Stimulated activated CD8-positive, alpha-beta memory T cell treated with anti-CD3 and anti-CD28 coated beads, Interleukin-15, amount 100 ng/mL, for 4 hours (primary cell): ENCODE measurements at places on chromosomes 7 and 10.

DNA sequence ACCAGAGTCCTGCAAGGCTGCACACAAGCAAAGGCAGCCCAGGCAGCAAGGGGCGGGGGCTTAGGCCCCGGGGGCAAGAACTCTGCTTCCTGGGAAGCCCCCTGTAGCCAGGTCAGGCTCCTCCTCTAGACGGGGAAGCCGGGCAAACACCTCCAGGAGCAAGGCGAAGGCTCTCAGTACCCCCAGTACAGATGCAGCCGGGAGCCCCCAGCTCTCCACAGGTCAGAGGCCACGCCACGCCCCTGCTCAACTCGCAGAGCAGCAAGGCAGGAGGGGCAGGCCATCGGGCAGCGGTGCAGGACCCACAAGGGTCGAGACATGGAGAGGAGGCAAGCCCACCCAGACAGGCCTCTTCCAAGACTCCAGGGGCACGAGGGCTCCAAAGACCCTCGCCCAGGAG is 108.8 kb downstream of the MAD1L1 start:
- no peak for DNase-seq

GRCh38 chr7:150399421-150400007 is 20.4 kb downstream of the ZNF775 start:
- no peak for DNase-seq

- DNase-seq: no peak
These were observed 114.0 kb upstream of the CNTNAP2 start for GRCh38 chr7:146002431-146003078.

GRCh38 chr7:129227646-129228578 is 3.1 kb downstream of the AHCYL2 start:
- DNase-seq: no peak

DNA sequence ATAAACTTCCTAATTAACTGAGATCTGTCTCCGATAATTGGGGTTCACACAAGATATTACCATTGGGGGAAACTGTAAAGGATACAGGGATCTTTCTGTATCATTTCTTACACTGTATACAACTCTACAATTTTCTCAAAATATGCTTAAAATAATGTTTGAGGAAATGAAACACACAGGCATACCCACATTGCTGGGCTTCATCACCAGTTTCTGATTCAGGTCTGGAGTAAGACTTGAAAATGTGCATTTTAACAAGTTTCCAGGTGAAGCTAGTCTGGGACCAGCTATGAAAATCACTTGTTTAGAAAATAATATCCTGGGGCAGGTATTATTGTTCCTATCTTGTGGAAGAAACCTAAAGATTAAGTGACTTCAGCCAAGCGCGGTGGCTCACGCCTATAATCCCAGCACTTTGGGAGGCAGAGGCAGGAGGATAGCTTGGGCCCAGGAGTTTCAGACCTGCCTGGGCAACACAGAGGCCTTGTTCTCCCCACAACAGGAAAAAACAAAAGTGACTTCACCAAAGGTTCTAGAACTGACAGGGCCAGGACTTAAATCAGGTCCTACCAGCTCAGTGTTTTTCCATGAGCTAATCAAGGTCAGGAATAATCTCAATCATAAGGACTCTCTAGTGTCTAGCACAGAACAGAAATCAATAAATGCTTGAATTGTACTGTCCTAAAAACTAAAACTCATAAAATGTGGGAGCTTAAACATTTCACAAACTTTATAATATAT is 12.6 kb downstream of the TOMM7 start:
- DNase-seq: no peak

GRCh38 chr7:30165590-30165989 is 30.8 kb downstream of the MTURN start:
- no peak for DNase-seq

GRCh38 chr10:123912871-123913270 is 21.3 kb upstream of the CPXM2 start:
- DNase-seq: no peak

- no peak for DNase-seq
These were observed 58.8 kb downstream of the ZNF518A start for GRCh38 chr10:96188916-96189315.

GRCh38 chr10:48805411-48805810 is 120.7 kb downstream of the WDFY4 start:
- DNase-seq: no peak

DNA sequence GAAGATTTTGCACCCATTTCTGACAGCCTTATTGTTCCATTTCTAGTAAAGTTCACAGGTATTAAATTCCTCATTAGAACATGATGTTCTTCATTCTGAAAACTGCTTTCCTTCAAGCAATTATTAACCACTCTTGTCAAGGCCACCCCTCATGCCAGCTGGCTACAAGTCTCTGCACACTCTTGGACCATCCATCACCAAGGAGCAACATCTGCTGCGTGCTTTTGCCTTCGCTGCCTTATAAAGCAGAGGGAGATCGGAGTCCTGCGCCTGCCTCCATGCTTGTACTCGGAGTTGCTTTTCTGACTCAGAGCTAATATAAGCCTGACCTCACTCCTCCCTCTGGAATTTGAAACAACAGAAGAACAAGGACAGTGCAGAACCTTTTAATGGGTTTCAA is 529.9 kb upstream of the DPP6 start:
- DNase-seq: no peak

DNA sequence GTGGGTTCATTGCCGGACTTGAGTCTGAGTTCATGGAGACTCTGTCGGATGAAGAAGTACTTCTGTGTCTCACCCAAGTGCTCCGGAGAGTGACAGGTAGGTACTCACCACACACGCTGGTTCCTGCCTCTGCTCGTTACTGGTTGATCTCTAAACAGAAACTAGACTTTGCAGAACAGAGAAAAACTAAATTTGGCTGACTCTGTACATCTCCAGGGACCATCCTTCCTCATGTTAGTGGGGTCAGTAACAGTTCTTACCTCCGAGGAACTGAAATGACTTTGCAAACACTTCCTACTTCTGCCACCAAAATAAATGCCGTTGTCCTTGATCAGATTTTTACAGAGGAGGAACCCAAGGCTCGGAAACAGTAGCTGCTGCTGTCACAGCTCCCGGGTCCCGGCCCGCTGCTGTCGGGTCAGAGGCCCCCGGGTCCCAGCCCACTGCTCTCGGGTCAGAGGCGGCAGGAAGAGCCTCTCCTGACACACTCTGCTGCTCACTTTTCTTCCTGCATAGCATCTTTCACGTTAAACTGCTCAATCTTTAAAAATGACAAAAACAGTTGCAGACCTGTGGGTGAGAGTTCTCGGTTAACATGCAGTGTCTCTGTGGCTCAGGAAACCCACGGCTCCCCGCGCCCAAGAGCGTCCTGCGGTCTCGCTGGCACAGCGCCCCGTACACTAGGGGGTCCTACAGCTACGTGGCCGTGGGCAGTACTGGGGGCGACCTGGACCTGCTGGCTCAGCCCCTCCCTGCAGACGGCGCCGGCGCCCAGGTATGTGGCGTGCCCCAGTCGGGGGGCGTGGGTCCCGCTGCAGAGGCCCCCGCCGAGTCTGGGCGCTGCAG is 4.8 kb upstream of the MTG1 start:
- no peak for DNase-seq

DNA sequence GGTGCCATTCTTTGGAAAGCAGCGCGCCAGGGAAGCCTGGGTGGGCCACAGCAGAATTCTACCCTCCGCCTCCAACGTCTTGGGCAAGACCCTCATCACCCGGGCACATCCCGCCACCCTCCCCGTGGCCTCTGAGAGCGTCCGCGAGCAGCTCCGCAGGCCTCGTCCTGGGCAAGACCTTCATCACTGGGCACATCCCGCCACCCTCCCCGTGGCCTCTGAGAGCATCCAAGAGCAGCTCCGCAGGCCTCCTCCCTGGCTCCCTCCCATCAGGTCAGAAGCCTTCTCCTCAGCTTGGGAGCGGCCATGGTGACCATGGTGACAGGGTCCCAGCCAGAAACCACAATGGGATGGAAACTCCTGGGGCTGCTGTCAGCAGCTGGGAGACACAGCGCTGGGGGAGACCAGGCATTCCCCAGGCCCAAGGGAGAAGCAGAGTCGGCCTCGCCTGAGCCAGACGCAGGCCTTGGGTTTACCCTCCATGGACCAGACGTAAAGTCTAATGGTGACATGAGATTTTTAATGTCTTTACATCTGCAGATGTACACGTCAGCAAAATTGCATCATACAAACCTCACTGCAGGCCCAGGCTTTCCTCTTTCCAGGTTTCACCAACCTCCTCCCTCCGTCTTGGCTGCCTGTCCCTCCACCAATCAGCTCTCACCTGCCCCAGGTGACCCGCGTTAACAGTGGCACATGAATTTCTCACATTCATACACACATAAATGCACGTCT is 55.1 kb upstream of the PPP2R2D start:
- DNase-seq: no peak
